Central memory CD8-positive, alpha-beta T cell (primary cell): ENCODE measurements at places on chromosomes 16 and 17.

DNA sequence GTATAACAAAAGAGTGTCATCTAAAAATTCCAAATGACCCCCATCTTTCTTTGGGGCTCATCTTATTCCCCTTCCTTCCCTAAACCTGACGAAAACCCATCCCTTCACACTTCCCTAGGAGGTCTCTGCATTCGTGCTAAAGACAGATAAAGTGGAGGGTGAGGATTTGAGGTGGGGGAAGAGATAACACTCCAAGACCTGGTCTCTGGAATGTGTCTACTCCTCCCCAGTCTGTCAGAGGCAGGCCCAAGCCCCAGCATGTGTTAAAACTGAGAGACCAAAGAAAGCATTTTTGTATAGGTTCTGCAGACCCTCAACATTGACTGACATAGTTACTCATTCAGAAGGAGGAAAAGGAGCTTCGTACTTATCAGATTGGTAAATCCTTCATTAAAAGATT is 11.0 kb upstream of the LHX1 start:
- no peak for DNase-seq

DNA sequence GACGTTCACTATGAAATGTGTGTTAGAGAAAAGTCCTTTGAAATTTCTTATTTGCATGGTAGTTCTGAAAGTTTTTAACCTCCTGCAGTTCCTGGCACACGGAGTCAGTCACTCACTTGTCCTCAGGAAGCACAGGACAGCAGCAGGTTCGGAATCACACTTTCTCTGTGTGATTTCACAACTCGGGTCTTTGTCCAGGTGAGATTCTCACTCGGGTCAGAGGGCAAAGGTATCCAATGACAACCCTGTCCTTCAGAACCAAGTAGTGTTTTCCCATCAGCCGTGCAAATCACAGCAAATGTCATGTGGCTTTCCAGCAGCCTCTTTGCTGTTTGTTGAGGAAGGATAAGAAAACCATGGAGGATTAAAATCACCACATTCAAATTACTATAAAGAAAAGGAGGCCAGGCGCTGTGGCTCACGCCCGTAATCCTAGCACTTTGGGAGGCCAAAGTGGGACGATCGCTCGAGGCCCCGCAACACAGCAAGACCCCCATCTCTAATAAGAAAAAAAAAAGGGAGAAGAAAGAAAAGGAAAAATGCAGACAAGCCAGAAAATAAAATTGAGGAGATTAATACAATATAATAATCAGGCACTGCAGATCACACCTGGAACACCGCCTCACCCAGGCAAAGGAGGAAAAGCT is 22.0 kb downstream of the ADCY9 start:
- DNase-seq: no peak

DNA sequence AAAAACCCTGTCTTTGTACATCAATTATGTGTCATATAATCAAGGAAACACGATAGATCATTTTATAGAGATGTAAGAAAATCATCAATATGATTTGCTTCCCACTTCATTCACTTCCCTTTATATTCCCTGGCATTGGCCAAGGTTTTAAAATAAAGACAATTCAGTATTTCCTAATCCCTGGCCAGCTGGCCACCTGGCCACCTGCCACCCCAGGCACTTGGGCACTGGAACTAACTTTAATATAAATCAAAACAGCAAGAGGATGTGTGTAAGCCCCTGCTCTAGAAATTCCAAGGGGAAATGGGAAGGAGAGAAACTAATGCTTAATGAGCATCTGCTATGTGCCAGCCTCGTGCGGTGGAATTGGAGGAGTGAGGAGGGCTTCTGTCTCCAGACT is 58.6 kb upstream of the TOB1 start:
- DNase-seq: no peak

- DNase-seq: no peak
Measured at GRCh38 chr16:80092681-80093080, 448.1 kb upstream of the DYNLRB2 start.

GRCh38 chr16:29708917-29709600 is 30.1 kb downstream of the QPRT start:
- no peak for DNase-seq

DNA sequence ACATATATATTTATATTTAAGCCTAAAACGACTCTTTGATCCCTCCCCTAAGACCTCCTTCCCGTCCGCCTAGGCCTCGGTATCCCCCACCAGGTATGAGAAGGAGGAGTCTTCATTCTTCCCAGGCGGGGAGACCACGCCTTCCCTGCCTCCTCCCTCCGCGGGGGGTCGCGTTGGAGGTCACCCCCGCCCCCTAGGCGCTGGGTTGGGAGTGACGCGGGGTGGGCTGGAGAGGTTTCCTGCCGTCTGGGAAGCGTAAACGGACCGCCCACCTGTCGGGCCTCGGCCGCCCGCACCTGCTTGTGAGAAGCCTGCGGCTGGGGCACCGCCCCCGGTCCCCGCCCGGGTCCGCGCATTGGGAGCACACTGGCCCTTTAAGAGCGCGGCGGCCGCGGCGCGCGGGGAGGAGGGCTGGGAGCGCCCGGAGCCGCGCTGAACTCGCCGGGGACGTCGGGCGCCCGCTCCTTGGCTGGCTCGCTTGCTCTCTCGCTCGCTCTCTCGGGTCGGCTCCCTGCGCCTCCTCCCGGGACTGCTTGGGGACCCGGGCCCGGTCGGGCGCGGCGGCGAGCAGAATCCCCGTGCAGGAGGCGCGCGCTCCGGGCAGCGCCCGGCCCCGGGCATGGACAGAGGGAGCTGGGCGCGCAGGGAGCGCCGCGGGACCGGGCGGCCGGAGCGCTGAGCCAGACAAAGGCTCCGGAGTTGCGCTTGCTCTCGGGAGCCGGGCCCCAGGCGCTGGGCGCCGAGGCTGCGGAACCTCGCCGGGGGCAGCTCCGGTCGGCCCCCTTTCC is at the start of gene MMP15:
MMP15 (plus strand) TSS at position 404 of the 788 bp plus-strand sequence. CDS start 597 bp downstream, outside the sequence.
- no peak for DNase-seq

- no peak for DNase-seq
Measured at GRCh38 chr17:45311401-45311759, 5.4 kb downstream of the MAP3K14 start.

- no peak for DNase-seq
Measured at GRCh38 chr16:2270070-2270462, 2.1 kb upstream of the RNPS1 start.

DNA sequence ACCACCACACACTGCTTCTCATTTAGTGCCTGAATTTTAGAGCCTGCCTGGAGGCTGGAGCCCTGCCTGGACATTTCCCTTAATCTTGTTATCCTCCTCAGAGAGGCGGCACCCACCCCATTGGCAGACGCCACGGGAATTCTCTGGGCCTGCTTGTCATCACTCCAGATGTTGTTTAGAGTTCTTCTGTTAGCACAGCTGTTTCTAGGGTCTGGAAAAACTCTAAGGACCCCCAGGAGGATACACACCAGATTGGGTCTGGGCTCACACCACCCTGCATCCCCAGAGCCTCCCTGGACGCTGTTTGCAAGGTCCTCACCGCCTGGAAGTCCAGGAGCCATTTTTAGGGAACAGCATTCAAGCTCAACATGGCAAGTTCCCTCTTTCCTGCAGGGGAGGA is 565 bp upstream of the XAF1 start:
- no peak for DNase-seq

DNA sequence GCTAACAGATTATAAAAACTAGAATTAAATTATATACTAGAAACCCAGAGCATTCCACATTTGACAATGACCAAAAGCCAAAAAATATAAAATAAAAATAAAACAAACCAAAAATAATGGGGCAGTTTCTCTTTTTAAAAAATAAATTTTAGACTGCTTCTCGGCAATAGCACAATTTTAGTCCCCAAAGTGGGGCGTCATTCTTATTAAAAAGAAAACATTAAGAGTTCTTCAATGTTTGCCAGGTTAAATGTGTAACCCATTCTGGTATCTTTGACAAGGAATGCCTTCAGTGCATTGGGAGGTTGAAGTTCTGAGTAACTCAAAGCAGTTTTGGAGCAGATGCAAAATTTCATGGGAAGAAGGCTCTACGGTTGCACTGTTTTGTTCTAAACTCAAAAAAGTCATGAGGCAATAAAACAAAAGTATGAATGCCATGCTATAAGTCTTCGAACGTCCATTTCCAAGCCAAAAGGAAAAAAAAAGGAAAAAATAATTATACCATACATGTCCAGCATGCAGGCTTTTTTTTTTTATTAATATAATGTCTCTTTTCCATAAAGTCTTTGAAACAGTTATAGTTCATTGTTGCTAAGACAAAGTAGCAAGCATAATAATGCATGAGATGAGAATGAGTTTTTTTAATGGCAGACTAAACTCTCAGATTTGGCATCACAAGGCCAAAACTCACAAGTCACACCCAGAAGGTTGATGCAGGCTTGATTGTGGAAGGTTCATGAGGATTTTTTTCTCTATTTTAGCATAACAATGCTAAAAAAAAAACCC is 3.1 kb downstream of the MAF start:
- DNase-seq: no peak

DNA sequence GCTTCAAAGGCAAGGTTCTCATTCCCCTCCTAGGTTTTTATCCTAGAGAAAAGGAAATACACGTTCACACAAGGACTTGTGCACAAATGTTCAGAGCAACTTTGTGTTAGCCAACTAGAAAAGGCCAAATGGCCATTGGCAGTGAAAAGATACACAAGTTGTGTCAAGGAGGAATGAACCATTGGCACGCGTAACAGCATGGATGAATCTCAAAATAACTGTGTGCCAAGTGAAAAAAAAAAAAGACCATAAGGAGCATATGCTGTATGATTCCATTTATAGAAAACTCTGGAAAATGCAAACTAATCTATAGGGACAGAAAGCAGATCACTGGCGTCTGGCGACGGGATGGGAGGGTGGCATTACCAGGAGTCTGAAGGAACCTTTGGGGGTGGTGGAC is 333.8 kb downstream of the SNX29 start:
- no peak for DNase-seq

DNA sequence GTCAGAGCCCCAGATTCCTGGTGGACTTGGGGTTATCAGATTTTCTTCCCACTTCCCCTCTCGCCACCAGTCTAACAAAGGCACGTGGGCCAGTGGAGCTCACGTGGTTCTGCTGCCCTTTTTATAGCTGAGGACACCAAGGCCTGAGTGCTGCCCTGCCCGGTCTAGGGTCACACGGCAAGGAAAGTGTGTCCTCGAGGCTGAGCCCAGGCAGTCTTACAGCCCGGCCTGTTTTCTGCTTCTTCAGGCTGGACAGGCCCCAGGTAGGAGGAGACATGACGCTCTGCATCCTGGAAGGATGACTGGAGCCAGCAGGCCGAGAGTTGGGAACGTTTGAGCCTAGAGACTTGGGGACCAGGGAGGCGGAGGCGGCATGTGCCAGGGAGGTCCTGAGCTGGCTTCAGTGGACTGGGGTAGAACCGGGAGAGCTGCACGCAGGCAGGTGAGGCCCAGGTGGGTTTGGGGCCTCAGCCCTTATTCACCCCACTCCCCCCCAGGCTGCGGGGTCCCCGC is 3.5 kb downstream of the CTRB1 start:
- DNase-seq: no peak

GRCh38 chr17:19904412-19904811 is 36.7 kb upstream of the ULK2 start:
- DNase-seq: no peak

DNA sequence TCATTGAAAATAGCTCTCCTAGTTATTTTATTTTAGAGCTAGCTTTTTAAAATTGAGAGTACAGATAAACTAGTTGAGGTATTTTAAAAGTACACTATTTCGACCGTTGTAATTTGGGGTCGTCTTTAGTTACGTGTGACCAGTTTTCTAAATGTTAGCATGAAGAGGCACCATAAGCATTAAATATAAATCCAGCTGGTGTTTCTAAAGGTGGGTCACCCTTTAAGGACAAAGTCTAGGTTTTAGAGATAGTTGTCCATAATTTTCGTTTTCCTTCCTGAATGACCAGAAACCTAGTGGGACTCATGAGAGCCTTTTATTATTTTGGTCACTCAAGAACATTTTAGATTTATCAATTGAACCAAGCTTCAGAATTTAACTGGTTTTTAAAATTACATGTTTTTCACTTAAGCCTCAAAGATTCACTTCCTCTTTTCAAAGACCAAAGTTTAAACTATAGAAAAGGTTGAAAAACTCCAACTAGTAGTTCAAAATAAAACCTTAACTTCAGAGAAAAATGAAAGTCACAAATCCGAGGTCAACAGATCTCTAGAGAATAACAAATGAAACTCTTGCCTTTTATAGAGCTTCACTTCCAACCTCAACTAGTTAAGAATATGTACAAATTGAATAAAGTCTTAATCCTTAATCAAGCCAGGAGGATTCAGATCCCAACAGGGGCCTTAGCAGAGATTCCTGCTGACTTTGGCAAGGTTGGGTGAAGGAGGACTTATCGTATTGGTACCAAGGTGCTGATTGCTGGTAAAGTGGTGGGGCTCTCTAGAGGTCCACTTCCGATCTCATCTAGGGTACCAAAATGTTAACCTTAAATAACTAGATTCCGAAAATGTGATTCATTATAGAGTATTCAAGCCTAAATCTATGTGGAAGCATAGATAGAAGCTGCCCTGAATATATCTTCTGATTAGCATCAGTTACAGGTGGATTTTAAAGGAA is 32.5 kb downstream of the PHKB start:
- DNase-seq: no peak

GRCh38 chr17:44831371-44831770 is 1.3 kb upstream of the GJC1 start:
- no peak for DNase-seq

GRCh38 chr16:75726390-75726789 is at the start of gene CPHXL:
Gene CPHXL (minus strand): TSS chr16:75726490. CDS start chr16:75726442, 48 bp downstream.
- DNase-seq: no peak

GRCh38 chr17:1880851-1881630 is 51.2 kb downstream of the RPA1 start:
- DNase-seq: no peak

GRCh38 chr16:76607317-76607716 is 330.1 kb downstream of the CNTNAP4 start:
- DNase-seq: no peak

DNA sequence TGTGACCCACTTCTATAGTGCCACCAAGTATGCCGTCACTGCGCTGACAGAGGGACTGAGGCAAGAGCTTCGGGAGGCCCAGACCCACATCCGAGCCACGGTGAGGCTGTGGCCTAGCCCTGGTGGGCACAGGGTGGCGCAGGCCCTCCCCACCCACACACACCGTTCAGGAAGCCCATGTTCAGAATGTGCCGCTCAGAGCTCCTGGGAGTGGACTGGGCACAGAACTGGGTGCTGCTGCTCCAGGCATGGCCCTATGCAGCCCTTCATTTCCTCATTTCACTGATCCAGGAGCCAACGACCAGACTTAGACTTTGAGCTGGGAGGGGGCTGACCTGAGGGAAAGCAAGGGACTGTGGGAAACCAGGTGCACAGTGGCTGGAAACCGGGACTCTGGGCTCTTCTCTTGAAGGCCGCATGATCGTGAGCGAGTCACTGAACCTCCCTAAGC is 2.4 kb upstream of the MRM1 start:
- no peak for DNase-seq

GRCh38 chr17:13792314-13792713 is 190.6 kb upstream of the HS3ST3A1 start:
- no peak for DNase-seq

- DNase-seq: no peak
Measured at GRCh38 chr16:2791174-2791573, 3.8 kb upstream of the PRSS33 start.

DNA sequence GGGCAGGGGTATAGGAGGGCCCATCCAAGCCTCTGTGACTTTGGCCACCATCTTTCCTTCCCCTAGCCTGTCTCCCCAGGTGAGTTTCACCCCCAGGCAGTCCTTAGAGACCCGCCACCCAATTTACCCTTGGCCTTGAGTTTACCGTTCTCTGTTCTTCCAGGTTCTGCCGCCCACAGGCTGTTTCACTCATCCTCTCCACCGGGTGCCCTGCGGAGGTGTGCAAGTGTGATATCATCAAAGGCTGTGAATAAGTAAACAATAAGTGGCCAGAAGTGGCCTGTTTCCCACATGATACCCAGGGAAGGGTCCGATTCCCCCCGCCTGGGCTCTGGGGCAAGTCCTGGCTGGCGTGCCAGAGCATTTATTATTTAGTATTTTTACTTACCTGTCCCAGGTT is 15.1 kb upstream of the TLCD3B start:
- DNase-seq: no peak
